ENCODE measurements at places on chromosomes 5 and 9.

GRCh38 chr9:136036050-136036449 lies 59.0 kb downstream of the NACC2 start:
- no peak for DNase-seq

GRCh38 chr5:151240924-151241635 lies 11.9 kb upstream of the GM2A start:
- no peak for DNase-seq

DNA sequence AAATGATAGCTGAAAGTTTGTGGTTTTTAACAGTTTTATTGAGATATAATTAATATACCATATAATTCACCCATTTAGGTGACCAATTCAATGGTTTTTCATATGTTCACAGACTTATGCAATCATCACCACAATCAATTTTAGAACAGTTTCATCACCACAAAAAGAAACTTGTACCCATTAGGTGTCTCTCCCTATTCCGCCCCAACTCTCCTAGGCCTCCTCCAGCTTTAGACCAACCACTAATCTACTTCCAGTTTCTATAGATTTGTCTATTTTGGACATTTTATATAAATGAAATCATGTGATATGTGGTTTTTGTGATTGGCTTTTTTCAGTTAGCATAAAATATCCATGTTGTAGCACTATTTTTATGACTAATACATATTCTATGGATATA lies 38.6 kb downstream of the YTHDC2 start:
- DNase-seq: no peak

DNA sequence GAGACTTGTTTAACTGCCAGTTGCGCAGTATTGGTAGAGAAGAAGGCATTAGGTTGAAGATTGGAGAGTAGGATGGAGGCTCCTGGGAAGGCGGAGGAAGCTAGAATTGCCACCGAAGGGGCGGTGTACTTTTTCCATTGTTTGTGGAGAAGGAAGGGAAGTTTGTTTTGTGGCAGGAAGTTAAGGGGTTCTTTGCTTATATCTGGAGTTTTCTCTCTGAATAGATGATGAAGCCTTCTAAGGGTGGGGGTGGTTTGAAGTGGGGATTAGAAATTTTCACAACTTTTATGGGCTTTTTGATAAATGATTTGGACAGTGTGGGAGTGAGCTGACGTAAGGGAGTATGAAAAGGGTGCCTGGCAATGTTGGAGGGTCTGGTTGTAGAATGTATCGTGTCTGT lies 59.3 kb downstream of the SNX30 start:
- no peak for DNase-seq

DNA sequence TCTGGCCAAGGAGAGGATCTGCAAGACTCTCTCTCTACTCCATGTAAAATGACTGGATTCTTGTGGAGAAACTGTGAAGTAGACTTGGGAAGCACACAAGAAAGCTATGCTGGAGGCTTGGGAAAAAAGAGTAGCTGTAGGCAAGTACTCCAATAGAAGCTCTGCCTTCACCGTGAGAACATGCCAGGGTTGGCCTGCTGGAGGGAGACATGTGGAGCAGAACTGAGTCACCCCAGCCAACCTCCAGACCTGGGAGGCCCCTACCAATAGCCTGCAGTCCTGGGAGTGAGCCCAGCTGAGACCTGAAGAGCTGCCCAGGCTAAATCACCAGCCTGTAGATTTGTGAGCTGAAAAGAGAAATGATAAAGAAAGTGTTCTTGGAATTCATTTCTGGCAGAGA lies 66.6 kb downstream of the DEPDC1B start:
- DNase-seq: no peak

- DNase-seq: no peak
Observed at GRCh38 chr9:5578018-5578697, 50.7 kb upstream of the RIC1 start.

GRCh38 chr5:85621668-85622067 lies 996.1 kb upstream of the COX7C start:
- no peak for DNase-seq

DNA sequence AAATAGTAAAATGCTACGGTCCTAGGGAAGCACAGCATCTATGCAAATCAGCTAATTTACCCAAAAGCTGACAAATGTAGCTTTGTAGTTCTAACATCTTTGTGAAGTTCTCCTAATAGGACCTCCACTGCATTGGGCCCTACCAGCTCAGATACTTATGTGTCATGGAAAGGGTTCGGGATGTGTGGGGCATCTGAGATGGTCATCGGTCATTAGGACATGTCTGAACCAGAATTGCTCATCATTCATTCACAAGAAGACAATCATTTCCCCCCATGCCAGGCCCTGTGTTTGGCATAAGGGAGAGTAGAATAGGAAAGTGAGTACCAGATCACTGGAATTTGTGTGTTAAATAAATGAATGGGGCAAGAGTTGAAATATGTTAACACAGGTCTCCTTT lies 35.7 kb downstream of the PWWP2A start:
- no peak for DNase-seq

GRCh38 chr9:77769246-77769645 lies 121.1 kb upstream of the GNA14 start:
- no peak for DNase-seq

DNA sequence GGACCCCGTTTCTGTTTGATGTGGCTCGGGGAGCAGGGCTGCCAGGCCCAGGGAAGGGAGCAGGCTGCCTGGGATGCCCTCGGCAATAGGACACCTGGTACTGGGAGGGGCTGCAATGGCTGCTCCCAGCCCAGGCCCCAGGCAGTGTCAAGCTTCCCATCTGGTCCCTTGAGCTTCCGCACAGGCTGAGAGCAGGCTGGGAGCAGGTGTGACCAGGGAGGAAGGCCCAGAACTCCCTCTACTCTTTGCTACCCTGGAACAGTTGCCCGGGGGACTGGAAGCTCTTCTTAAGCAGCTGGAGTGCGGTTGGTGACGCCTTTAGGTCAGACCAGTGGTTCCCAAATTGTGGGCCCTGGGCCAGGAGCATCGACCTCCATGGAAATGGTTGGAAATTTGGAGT lies 186.9 kb downstream of the GADD45G start:
- DNase-seq: no peak

GRCh38 chr5:54083851-54084250 lies 226.5 kb downstream of the ARL15 start:
- no peak for DNase-seq

DNA sequence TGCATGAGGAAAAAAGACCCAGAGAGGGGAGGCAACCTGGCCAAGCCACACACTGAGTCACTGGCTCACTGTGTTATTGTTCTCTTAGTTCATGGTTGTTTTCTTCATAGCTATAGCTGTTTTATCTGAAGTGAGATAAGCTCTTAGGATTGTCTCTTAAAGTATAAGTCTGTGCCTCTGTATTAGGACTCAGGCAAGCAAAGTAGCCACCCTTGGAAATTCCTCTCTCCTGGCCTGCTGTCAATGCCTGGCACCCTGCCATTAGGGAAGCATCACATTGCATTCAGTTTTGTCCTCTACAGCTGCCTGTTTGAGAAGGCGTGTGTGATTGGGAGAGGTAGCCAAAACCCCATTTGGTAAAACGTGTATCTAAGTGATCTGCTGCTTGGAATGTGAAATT lies 147.4 kb upstream of the GLRA1 start:
- DNase-seq: no peak

- no peak for DNase-seq
Observed at GRCh38 chr5:43207601-43208000, 15.6 kb downstream of the NIM1K start.

DNA sequence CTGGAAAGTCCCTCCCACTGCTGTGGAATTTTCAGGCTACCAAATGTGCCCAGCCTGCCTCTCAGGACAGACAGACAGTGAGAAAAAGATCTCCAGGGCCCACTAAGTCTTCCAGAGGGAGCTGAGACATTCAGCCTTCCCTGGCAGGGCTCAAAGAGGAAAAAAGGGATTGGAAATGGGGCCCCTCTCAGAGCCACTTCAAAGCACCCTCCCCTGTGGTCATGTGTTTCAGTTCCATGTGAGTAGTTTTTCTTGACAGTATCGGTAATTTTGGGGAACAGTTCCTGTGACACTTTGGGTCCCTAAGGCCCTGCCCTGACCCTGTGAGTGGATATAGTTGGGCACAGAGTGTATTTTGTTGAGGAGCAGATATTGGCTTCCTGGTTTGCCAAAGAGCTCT lies 25.0 kb downstream of the LARP1 start:
- no peak for DNase-seq

DNA sequence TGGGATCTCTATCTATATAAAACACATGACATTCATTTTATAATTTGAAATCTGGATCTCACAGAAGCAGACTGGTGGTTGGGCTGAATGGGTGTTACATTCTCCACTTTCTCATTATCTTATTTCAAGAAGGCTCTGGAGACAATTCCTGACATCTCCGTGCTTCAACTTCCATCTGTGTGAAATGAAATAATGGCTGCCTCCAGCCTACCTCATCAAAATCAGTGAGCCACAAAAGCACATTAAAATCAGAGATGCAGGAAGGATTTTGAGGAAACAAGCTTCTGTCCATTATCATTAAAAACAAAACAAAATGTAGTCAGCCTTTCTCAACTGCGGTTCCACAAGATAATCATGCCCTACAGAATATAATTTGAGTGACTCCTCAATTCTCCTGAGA lies 958.3 kb upstream of the DMAC1 start:
- DNase-seq: no peak

DNA sequence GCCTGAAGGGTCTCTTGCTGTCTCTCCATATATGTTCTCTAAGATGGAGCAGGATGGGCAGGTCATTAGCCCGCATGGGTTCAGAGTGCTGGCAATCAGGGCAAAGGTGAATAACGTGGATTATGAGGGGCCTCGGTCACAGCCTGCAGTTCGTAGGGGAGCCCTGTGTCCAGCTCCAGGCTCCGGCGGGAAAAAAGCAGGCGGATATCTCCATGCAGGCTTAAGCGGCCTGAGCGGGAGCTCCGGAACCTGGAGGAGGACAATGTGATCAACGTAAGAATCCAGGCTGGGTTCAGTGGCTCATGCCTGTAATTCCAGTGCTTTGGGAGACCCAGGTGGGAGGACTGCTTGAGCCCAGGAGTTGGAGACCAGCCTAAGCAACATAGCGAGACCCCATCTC lies 2.2 kb upstream of the STOML2 start:
- no peak for DNase-seq

- no peak for DNase-seq
Observed at GRCh38 chr5:115888027-115888426, 46.3 kb downstream of the AP3S1 start.

DNA sequence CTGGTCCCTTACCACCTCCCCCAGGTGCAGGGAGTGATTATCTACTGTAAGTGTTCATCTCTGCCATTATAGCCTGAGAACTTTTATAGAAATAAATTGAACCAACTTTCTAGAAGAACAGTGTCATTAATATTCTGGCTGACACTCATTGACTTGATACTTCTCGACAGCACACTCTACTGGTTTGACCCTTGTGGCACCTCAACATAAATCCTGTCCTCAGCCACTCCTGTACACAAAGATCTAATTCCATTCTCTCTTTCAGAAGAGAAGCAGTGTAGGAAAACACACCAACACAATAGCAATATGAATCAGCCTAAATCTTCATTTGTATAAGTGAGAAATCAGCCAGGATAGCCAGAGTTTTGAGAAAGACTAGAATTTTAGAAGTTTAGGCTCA lies 417.7 kb downstream of the TAF11L14 start:
- no peak for DNase-seq

Measured in iPS-NIHi11 (cell line).